ENCODE measurements at places on chromosomes 2 and 18. TPM values are rescaled to one million over a fixed set of nuclear protein-coding genes. Genes with fewer than 3 reads are reported as not detected.

ACTR3 gene
- polyA plus RNA-seq: 482 TPM

TRAK2 gene
- 131 TPM for polyA plus RNA-seq

- H3K27me3 ChIP-seq: no peaks in the 10 kb centered on the region
- peaks cover 7% of the 10 kb centered on the region for H3K36me3 ChIP-seq
- peaks cover 17% of the 10 kb centered on the region for H3K4me1 ChIP-seq
- peak overlapping the region; percentile 93 for H3K27ac ChIP-seq
- peak overlapping the region; percentile 90 for H3K4me3 ChIP-seq
- DNase-seq: peak; percentile 36
These were observed 640 bp downstream of the ROCK2 start for GRCh38 chr2:11343650-11344341.

GRCh38 chr2:73141896-73142295 lies 29.1 kb upstream of the RAB11FIP5 start:
- H3K27me3 ChIP-seq: peaks cover 27% of the 10 kb centered on the region
- H3K27ac ChIP-seq: no peak overlapping the region
- no peaks in the 10 kb centered on the region for H3K4me1 ChIP-seq
- H3K4me3 ChIP-seq: no peak overlapping the region
- no peaks in the 10 kb centered on the region for H3K36me3 ChIP-seq

DNA sequence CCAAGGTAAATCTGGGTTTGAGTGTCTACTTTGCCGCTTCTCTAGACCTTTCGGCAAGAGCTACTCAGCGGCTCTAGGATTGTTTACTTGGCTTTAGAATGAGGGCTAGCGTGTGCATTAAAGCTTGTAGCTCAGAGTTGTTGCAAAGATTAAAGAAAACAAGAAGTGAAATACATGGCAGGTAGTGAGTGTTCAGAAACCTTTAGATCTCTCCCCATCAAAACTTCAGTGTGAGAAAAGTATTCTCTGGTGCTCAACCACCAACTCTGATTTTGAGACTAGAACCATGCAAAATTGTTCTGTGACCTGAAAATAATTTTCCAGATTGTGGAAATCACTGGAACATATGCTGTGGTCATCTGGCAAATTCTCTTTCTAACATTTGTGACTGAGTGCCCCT lies 512.0 kb downstream of the CMPK2 start:
- H3K27ac ChIP-seq: no peak overlapping the region
- H3K36me3 ChIP-seq: peaks cover 3% of the 10 kb centered on the region
- H3K4me3 ChIP-seq: no peak overlapping the region
- no peak for DNase-seq
- peaks cover 30% of the 10 kb centered on the region for H3K4me1 ChIP-seq

GRCh38 chr2:30162806-30163205 lies 16.0 kb downstream of the YPEL5 start:
- peak; percentile 31 for DNase-seq
- peaks cover 48% of the 10 kb centered on the region for H3K4me1 ChIP-seq
- peak overlapping the region; percentile 62 for H3K27ac ChIP-seq
- H3K27me3 ChIP-seq: no peaks in the 10 kb centered on the region

DNA sequence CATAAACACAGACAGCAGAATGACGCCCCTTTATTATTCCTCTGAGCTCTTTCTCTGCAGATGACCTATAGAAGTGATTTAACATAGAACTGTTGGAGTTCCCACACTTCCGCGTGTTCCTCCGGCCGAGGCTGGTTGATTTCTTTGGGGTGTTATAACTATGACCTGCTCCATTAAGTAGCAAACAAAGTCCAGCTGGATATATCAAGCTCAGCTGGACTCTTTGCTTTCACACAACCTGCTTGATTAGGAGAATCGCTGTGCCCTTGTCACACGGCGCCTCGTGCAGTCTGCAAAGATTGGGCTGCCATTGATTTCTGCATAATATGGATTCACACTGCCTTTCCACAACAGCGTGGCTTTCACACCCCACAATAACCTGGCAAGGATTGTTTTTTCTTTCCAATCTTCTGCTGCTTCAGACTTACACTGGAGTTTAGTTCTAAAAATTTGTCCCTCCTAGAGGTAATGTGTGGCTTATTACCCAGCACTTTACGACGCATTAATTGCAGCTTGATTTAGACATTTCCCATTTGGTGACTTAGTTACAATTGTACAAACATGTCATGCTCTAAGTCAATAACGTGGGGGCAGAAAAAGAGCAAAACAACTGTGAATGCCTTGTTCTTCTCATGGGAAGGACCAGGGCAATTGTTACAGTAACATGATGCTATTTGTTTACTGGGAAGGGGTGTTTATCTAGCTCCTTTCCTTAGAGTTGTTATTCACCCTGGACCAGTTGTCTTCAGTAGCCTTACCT lies 485.7 kb downstream of the TXNL1 start:
- no peak for DNase-seq
- no peaks in the 10 kb centered on the region for H3K36me3 ChIP-seq
- no peak overlapping the region for H3K4me3 ChIP-seq
- H3K4me1 ChIP-seq: no peaks in the 10 kb centered on the region
- H3K27me3 ChIP-seq: no peaks in the 10 kb centered on the region

DNA sequence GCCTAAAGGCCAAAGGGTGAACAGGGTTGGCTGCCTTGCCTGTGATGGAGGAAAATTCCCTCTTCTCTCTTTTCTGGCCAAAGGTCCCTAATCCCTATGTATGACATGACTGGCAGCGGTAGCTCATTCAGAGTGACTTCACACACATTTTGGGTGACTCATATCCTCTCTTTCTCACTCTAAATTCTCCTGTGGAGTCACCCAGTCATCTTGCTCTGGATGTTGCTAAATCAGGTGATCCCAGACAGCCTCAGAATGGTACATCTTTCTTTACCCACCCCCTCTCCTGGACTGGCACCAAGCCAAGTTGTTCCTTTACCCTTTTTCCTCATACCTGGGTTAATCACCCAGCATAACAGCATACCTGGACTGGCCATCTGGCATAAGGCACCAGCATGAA lies 77.2 kb downstream of the NEURL3 start:
- H3K4me1 ChIP-seq: no peaks in the 10 kb centered on the region
- no peak overlapping the region for H3K4me3 ChIP-seq
- peaks cover 24% of the 10 kb centered on the region for H3K36me3 ChIP-seq
- H3K27me3 ChIP-seq: peaks cover 39% of the 10 kb centered on the region
- no peak overlapping the region for H3K27ac ChIP-seq

GRCh38 chr18:42064109-42064508 lies 109.1 kb downstream of the PIK3C3 start:
- H3K27ac ChIP-seq: no peak overlapping the region
- H3K4me3 ChIP-seq: no peak overlapping the region
- H3K36me3 ChIP-seq: peaks cover 28% of the 10 kb centered on the region
- peaks cover 6% of the 10 kb centered on the region for H3K4me1 ChIP-seq
- no peaks in the 10 kb centered on the region for H3K27me3 ChIP-seq
- no peak for DNase-seq

DNA sequence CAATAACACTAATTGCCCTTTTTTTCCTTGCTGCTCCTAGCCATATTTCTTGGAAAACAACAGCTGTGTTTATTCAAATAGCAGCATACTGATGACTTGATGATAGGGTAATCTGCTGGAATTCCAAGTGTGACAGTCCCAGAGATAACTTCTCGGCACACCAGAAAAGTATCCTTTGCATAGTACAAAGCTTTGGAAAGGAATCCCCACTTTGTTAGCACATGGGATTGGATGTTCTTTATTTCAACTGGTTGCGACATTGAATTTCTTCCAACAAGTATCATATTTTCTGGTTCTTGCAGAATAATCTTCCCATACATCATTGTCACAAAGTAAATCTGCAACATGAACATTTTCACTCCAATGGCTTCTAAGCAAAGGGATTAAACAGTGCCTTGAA lies 445.8 kb upstream of the ACVR2A start:
- H3K4me1 ChIP-seq: no peaks in the 10 kb centered on the region
- no peaks in the 10 kb centered on the region for H3K36me3 ChIP-seq
- H3K4me3 ChIP-seq: no peak overlapping the region
- no peak for DNase-seq

Data from naive B cell (primary cell).